Stimulated activated CD4-positive, alpha-beta T cell treated with anti-CD3 and anti-CD28 coated beads, Interleukin-15, amount 100 ng/mL, for 1 hour (primary cell): ENCODE measurements at places on chromosomes 5 and 9.

GRCh38 chr5:91207248-91207647 is 175.9 kb downstream of the ARRDC3 start:
- DNase-seq = no peak

DNA sequence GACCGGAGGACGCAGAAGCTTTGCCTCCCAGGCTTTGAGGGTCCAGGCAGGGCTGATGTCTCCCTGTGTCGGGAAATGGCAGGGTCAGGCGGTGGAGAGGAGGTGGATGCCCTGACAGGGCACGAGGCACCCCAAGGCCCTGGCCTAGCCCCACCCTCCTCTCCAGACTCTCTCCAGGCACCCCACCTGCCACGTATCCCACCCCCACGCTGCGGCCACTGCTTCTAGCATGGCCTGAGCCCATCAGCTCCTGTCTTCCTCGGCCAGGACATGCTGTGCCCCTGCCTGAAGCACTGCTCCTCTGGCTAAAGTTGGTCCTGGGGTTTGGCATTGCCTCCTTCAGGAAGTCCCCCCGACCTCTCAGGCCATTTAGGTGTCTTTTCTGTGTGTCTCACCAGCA is 64.2 kb upstream of the RXRA start:
- no peak for DNase-seq

- DNase-seq = no peak
Measured at GRCh38 chr9:17810728-17811571, 232.1 kb downstream of the SH3GL2 start.

DNA sequence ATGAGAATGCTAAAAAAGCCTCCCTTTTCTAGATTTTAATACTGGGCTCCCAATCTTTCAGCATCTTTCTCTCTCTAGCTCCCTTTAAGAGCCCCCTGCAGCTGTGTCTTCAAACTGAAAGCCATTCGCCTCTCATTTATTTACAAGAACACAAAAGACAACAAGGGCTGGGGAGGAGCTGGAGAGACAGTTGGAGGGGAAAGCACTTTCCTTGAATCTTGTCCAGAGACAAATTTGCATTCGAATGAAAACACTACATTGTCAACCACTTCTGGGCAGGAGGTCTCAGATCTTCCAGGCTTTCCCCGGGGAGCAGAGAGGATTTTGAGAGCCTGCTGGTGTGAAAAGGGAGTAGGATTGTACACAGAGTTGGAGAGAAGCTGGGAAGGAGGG is 518.3 kb downstream of the CTNND2 start:
- no peak for DNase-seq

- DNase-seq = no peak
Measured at GRCh38 chr9:71791875-71792274, 23.6 kb upstream of the CEMIP2 start.

DNA sequence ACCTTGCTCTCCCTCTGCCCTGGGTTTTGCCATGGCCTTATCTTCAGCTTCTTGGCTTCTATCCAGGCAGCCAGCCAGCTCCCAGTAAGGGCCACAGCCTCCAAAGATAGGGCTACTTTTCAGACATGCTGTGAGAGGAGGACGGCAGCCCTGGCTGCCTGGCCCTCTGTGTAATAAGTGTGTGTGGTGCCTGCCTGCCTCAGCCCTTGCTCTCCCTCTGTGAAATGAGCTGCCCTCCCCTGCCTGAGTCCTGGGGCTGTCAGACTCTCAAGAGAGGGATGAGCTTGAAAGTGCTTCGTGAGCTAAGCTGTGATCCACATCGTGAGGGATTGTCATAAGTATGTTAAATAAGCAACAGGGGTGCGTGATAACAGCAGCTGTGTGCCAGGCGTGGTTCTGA is 8.1 kb downstream of the NDST1 start:
- no peak for DNase-seq

DNA sequence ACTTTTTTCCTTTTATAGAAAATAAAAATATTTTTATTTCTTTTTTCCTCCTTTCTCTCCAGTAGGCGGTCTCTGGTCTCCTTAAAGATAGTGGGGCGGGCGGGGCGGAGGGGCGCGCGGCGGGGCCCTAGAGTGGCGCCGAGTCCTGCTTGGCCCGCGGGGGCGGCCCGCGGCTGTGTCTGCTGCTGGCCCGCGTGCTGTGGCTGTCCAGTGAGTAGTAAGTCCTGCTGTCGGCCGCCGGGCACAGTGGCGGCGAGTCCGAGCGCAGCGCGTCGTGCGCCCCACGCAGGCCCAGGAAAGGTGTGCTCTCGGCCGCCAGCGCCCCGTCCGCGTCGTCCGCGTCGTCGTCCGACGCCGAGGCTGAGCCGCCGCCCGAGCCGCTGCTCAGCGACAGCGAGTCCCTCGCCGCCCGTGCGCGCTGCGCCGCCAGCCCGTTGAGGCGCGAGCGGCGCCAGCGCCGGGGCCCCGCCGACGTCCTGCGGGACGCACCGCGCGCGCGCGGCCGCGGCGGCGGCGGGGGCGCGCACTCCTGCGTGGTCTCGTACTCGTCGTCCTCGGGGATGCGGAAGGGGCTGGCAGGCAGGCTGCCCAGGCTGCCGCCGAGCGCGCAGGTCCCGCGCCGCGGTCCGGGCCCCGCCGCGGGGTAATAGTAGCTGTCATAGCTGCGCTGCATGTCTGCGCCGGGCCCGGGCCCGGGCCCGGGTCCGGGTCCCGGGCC is 52.3 kb downstream of the PSD2 start:
- DNase-seq = peak; percentile 69

DNA sequence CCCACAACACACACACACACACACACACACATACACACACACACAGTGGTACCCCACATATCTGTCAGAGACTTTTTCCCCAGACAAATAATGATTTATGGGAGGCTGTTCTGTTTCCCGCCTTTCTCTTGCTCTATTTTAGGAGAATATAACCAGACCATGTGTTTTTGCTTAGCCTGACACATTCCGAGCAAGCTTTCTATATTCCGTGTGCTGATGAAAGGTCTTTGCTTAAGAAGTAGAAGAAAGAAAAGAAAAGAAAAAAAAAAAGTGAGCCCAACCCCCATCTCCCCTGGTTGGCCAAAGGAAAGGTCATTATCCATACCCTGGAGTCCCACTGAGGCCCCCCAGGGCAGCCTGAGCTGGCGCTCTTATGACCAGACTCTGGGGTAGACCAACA is 338.6 kb downstream of the SLIT3 start:
- no peak for DNase-seq

GRCh38 chr5:101390151-101390908 is 487.2 kb upstream of the ST8SIA4 start:
- no peak for DNase-seq

GRCh38 chr5:80408484-80409366 is 861 bp downstream of the ZFYVE16 start:
- DNase-seq = no peak

- DNase-seq = no peak
Measured at GRCh38 chr9:75482566-75482965, 394.3 kb downstream of the OSTF1 start.

DNA sequence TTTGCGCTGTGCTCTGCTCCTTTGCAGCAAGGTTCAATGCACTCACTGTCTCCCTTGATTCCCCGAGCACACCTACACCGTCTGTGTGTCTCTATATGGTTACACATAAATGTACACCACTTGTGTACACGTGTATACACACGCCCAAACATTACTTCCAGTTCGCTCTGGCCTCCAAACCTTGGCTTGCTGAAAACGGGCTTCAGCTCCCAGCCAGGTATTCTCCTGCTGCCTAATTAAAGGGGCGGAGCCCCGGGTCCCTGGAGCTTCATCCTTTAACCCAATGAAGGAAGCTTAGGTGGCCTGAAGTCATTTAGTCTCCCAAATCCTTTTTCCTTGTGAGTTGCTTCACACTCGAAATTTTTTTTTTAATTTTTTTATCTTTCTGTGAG is 4.6 kb downstream of the ISL1 start:
- DNase-seq = no peak

GRCh38 chr9:130194378-130194932 is 22.3 kb downstream of the NCS1 start:
- DNase-seq = no peak

GRCh38 chr5:81632679-81633078 is 118.2 kb downstream of the SSBP2 start:
- no peak for DNase-seq

DNA sequence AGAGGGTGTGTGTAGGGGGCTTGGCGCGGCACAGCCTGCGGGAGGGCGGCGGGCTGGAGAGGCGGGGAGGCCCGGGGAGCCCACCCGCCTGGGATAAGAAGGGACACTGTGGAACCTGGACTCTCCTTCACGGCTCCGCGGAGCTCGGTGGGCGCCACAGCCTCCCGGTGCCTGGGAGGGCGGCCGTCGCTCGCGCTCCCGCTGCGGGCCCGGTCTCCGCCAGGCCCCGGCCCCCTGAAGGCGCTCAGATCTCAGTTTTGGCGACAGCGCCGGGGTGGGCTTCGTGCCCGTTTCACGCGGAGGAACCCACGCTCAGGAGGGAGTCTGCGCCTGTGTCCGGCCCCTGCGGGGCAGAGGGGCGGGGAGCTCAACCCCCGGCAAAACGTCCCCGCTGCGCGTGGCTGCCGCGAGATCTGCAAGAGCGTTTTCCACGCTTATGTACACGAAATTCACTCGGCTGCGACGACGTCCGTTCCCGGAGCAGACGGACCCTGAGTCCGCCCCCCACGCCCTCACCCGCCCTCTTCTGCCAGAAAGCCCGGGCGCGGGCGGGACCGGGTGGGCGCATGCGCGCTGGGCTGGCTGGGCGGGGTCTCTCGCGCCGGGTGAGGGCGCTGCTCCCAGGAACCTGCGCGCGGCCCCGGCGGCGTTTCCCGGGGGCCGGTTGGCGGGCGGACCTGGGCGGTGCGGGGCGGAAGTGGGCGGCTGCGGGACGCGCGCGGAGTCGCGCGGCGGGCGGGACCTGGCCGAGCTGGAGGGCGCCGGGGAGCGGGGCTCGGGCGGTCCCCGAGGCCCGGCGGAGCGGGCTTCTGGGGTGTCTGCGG is at the start of gene NELFB:
TSS of gene NELFB (plus strand) at position 704 of the 824 bp plus-strand sequence.
- DNase-seq = peak; percentile 96

GRCh38 chr5:35442885-35443639 is 174.6 kb upstream of the SPEF2 start:
- DNase-seq = no peak

DNA sequence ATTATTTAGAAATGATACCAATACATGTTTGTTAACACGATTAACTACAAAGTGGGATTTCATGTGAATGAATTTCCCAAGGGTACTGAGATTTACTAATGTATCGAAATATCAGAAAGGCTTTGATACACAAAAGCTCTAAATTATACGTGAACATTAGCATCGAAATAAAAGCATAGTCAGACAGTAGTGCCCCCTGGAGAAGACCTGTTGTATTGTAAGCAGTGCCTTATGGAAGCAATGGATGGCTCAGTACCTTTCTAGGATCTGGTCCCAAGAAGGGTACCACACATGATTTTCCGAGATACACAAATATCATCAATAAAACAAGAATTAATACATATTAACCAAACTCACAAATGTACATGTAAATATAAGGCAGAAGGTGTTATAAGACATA is 153.8 kb downstream of the CDH12 start:
- DNase-seq = no peak

DNA sequence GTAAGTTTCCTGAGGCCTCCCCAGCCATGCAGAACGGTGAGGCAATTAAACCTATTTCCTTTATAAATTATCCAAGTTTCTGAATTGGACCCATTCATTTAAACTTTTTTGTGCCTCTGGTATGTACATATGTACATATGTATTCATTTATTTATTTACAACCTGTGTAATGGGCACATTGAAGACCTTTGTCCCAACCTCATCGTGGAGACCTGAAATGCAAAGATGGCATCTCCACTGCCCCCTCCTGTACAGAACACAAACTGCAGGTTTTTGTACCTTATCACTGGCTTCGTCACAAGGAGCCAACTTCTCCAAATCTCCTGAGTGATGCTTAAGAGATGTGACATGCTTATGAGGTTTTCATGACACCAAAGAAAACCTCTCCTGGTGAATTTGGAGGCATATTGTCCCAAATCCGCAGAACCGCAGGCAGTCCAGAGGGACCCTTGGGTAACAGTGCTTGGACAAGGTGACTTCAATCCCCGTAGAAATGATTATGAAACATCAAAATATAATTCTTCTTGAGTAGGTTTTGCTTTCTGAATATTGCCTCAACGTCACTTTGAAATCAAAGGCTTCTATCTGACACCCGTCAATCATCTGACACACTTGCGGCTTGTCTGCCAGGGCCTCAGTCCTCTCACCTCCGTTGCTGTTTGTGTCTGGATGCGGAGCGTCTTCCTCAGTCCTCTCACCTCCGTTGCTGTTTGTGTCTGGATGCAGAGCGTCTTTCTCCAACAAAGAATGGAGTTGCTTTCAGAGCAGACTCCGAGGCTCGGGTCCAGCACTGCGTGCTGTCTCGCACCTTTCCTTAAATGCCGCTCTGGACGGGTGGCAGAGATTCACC is 135.0 kb upstream of the IRX4 start:
- no peak for DNase-seq

DNA sequence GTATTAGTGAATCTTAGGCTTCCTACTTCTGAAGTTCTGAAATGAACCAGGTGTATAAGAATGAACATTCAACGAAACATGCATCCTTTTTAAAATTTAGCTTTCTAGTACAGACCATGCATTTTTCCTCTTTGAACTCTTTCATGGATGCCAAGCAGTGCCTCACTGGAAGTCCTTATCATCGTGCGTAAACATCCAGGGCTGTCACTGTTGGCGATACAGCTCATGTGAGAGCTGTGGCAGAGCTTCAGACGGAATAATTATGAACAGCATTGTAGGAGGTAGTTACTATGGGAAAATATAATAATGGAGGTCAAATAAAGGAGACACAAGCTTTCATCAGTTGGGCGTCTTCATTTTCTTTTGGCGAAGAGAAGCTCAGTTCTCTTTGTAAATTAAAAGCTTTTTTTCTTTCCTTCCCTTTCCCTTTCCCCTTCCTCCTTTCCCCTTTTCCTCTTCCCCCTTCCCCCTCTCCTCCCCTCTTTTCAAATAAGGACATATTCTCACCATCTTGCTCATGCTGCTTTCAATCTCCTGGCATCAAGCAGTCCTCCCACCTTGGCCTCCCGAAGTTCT is 167.3 kb downstream of the KDM4C start:
- DNase-seq = no peak

DNA sequence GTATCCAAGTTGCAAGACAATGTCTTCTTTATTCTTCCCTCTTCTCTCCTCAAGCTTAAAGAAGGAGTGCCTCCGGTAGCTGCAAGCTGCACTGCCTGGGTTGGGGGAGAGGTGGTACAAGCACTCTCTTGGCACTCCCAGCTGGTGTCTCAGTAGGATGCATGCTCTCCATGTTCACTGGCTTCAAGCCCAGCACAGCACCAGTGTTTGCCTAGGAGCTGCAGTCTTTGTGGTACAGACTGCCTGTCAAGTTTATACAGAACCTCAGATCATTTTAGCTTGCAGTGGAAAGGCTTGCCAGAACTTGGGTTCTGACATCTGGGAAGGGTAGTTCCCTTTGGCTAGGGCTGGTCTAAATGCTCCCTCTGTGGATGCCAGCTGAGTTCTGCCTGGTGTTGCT is 505.6 kb downstream of the MAN2A1 start:
- no peak for DNase-seq

- no peak for DNase-seq
Measured at GRCh38 chr9:111957856-111958631, 61.4 kb downstream of the UGCG start.

GRCh38 chr9:91944711-91945110 is 5.3 kb downstream of the ROR2 start:
- no peak for DNase-seq

- no peak for DNase-seq
Measured at GRCh38 chr9:114004221-114004716, 73.8 kb downstream of the AMBP start.

GRCh38 chr9:111362526-111362925 is 32.5 kb upstream of the OR2K2 start:
- DNase-seq = no peak
